Substantia nigra (tissue), 51 donors: ENCODE measurements at places on chromosomes 6 and 20.

- DNase-seq, result peak; percentile 15
Observed at GRCh38 chr6:134097114-134097707, 44.8 kb upstream of the SLC2A12 start.

- DNase-seq, result no peak
Observed at GRCh38 chr6:40681622-40682021, 94.5 kb upstream of the LRFN2 start.

GRCh38 chr6:114195631-114196403, 147.0 kb downstream of the HS3ST5 start:
- DNase-seq, result no peak

- DNase-seq, result no peak
Observed at GRCh38 chr20:33787253-33787891, 23.8 kb upstream of the CHMP4B start.

GRCh38 chr6:140175486-140175885, 801.0 kb upstream of the CITED2 start:
- DNase-seq, result no peak

DNA sequence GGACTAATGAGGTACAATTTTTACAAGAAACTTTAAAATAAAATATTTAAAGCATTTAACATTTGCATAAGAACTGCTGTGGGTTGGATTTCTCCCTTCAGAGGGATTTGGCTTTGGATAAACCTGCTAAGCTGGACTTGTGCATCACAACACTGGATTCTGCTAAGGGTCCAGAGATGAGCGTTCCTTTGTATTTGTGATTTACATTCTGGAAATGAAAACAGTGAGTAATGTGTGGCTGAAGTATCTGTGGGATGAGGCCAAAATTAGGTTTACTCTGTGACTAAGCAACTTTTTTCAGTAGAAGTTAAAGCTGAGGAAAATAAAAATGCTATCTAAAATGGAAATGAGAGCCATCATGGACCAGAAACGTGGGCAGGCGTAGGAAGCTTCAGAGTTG, 494.3 kb downstream of the EPM2A start:
- DNase-seq, result no peak
